ENCODE measurements at places on chromosomes 16 and 17.

- no peak for DNase-seq
These were observed 11.0 kb upstream of the GPR139 start for GRCh38 chr16:20084624-20085226.

DNA sequence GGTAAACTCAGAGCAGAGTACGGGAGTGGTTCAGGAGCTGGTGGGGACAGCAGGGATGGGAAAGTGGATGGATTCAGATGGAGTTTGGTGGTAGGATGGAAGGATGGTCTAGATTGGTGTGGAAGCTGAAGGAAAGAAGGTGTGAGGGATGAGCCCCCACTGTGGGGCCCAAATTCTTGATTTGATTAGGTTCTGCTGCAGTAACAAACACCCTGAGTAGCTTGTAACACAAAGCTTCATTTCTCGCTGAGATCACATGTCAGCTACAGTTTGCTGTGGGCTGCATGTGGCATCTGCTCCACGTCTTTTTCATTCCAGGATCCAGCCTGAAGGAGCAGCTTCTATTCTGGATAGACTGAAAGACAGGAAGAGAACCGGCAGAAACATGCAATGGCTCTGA lies 143.8 kb downstream of the IRX3 start:
- DNase-seq = no peak

DNA sequence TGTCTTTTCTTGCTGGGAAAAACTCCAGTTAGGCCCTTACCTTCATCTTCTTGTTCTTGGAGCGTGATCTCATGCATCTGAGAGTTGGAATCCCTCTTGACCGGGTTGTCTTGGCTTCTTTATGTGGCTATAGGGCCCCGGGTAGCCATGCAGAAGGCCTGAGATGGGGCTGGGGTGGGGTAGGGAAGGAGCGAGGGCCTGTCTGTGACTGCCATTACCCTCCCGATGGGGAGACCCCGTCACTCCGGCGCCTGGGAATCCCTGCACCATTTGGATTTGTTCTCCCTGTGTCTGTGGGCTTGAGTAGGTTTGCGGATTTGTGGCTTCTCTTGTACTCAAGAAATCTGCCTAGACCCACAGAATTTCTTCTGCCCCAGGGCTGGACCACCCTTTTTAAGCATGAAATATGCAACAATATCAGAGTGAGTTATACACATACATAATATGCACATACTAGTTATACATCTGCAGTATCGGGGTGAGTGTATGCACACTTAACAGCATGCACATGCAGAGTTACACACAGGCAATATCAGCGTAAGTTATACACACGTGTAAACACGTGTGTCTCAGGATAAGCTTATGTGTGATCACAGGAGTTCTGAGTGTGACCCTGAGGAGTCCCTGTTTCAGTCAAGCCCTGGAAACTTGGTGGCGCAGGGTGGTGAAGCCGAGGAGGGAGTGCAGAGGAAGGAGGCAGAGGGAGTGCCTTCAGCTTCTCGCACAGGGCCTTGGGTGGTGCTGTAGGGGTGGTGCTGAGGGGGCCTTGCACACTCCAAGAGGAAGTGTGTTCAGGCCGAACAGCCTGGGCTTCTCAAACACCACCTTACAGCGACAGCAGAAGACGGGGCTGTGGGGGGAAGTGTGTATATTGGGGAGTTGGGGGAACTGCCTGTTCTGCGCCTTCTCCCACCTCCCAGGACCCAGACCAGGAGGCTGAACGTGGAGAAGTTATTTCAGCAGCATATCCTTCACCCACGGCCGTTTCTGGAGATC lies 18.5 kb downstream of the CCDC42 start:
- DNase-seq = no peak

- DNase-seq = no peak
These were observed 71.6 kb downstream of the GPR139 start for GRCh38 chr16:20001856-20002707.

DNA sequence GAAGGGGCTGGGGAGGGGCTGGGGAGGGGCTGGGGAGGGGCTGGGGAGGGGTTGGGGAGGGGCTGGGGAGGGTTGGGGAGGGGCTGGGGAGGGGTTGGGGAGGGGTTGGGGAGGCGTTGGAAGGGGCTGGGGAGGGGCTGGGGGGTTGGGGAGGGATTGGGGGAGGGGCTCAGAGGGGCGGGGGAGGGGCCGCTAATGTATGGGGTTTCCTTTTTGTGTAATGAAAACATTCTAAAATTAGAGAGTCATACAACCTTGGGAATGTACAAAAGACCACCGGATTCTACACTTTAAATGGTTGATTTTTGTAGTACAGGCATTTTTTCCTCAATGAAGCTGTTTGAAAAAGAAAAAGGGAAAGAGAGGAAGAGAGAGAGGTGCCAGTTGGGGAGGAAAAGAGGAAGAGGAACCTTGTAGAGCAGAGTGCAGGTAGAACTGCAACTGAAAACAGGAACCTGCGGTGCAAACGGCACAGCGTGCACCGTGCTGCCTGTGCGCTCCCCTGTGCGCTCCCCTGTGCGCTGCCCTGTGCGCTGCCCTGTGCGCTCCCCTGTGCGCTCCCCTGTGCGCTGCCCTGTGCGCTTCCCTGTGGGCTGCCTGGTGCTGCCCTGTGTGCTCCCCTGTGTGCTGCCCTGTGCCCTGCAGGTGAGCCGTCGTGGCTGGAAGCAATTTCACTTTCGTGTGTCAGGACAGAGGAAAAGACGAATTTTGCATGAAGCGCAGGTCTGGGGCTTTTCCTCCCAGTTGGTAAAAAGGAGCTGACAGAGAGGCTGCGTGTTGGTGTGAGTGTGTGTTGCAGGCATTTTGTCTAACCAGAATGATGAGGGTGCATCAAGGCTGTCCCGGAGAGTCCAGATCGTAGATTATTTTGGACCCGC lies 40.8 kb downstream of the METRNL start:
- no peak for DNase-seq

- no peak for DNase-seq
These were observed 65.7 kb downstream of the SMURF2 start for GRCh38 chr17:64596439-64596838.

DNA sequence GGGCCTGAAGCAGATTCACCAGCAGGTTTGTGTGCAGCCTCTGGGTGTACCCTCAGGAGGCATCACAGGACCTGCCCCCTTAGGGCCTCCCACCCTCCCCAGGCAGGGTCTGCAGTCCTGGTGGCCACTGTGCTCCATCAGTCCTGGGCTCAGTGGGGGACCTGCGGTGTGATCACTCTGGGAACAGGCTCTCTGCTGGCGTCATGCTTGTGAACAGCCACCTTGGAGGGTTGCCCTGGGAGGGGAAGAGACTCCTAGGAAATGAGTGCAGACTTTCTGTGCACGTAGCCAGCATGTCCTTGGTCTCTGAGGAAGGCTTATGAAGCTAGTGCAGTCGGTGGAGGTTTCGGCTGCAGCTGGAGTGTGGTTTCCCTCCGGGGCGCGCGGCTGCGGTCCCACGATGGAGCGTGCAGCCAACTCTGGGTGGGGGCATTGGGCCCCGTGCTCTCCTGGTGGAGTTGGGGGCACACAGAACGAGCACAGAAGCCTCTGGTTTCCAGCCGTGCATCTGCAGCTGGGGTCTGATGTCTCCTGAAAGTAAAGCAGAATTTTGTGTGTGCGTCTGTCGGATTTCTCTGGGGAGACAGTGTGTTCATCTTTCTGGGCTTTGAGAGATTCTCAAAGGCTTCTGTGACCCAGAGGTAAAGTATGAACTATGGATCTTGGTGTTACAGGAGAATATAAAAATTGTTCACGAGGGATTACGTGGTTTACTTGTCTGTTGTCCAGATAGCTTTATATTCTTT lies 68.1 kb upstream of the ZNF750 start:
- no peak for DNase-seq

- DNase-seq = peak; percentile 87
These were observed 33.2 kb downstream of the ACTG1 start for GRCh38 chr17:81479175-81480071.

- no peak for DNase-seq
These were observed 362.4 kb downstream of the SLC39A11 start for GRCh38 chr17:72730077-72730476.

GRCh38 chr16:12201216-12201615 lies 224.7 kb downstream of the SNX29 start:
- DNase-seq = no peak

DNA sequence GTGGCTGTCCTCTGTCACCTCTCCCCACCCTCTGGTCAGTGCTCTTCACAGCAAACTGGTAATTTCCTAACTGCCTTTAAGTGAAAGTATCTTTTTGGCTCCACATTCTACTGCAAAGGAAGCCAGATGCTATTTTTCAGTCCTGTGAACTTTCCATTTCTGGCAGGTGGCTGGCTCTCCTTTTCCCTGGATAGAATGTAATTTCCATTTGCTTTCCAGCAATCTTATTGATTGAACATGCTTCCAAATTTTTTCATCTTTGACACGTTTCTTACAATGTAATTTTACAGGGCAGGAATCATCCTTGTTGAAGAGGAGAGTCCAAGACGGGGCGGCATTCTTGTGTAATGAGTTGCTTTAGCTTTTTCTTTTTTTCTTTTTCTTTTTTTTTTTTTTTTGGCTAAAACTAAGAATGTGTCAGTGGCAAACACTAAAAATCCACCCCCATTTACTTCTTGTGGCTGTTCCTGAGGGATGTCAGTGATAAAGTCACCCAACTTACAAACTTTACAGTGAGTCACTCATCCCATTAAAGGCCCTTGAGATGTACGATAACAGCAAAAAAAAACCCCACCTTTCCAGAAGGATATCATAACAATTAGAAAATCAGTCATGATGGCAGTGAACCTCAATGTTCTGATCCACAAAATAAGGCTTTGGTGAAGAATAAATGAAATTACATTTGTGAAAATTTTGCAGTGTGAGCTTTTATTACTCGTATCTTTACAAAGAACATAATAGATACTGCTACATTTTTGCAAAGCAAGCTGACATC lies 29.4 kb upstream of the PRKCA start:
- no peak for DNase-seq

DNA sequence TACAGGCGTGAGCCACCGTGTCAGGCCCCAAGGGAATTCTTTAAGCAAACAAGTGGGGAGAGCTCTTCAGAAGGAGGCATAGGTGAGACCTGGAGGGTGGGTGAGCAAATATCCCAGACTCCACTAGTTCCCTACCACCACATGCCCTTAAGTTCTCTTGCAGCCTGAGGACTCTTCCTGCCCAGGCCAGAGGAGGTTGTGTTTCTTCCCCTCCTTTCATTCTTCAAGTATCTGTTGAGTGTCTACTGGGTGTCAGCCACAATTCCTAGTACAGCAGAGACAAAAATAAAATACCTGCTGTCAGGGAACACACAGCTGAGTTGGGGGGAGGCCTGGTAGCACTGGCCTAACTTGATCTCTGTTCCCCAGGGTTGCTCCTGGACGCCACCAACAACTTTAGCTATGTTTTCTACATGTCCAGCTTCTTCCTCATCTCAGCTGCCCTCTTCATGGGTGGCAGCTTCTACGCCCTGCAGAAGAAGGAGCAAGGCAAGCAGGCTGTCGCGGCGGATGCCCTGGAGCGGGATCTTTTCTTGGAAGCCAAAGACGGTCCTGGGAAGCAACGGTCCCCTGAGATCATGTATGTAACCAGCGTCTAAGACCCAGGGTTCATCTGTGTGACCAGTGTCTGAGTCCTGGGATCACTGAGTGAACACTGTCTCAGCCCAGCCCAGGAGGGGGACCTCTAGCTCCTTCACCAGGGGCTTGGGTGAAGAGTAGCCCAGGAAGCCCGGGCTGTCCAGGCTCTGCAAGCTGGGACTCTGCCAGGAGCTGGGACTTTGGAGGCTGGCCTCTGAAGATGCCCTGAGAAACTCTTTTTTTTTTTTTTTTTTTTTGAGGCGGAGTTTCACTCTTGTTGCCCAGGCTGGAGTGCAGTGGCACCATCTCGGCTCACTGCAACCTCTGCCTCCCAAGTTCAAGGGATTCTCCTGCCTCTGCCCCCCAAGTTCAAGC lies 5.9 kb upstream of the ARMC7 start:
- DNase-seq = no peak

DNA sequence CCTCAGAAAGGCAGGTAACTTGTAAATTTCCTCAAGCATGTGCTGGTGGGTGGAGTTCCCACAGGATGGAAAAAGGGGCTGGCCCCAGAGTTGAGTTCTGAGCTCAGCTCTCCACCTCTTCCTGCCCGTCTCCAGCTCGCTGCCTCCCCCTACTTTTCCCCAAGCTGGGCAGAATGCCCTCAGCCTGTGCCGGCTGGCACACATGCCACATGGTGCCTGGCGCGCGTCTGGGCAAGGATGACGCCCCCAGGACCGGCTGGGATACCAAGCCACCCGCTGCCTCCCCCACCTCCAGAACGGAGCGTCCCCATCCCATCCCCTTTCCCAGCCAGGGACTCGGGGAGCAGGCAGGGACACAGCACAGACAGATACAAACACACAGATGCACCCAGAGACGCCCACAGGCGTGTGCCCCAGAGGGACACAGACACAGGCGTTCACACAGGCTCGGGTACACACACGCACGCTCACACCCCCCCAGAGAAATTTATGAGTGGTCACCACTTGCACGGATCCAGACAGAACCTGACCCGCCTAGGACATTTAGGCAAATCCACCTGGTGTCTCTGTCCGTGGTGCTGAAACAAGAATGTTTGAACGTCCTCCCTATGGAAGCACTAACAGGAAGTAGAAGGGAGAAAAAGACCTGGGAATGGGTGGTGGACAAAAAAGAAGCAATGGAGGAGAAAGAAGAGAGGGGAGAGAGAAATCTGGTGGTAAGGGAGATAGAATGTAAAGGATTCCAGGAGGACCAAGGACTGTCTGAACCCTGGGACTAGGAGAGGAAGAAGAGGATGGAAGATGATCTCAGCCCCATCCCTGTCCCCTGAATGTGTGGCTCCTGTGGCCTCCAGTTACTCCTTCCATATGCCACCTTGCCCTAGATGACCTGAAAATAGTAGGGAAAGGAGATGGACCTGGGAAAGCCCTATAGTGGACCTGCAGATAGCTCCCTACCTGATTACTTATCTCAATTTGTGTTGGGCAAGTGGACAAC lies 15.5 kb downstream of the NEUROD2 start:
- DNase-seq = peak; percentile 62

GRCh38 chr16:78028018-78028417 lies 5.7 kb downstream of the CLEC3A start:
- no peak for DNase-seq

DNA sequence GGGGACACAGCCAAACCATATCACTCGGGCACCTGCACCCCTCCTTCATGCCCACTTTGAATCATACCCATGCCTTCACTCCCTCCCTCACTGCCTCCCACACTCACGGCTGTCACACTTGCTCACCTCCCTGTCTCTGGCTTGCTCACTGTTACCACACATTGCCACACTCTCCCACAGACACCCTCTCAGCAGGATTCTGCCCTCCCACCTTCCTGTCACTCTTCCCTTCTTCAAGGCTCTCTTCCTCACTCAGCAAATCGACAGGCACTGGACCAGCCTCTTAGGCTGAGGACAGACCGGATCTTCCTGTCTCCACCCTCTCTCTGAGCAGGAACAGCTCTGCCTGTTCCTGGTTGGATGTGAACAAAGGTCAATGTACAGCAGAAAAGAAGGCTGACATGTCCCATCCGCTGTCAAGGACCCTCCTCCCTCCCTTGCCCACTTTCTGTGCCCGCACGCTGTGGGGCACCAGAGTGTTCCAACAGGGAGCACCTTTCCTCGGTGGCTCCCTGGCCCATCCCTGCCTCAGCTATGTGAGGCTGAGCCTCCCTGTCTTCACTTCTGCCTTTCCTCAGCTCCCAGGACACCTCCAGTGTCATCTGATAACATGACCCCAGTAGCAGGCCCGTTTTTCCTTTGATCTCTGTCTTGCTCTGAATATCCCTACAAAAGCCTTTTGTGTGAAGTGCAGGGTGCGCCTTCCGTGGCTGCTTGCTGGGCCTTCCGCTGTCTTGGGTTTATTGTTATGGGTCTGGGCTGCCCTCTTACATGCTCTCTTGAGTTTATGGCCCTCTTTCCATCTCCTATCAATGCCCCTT lies 47.0 kb downstream of the CCDC182 start:
- DNase-seq = no peak
